ENCODE measurements at places on chromosomes 3 and 15. TPM values are rescaled to one million over a fixed set of nuclear protein-coding genes. Genes with fewer than 3 reads are reported as not detected.

MKRN3 gene
- total RNA-seq, result 0.32 TPM

GRCh38 chr3:181718369-181718768 lies 6.6 kb downstream of the SOX2 start:
- DNase-seq, result no peak

DNA sequence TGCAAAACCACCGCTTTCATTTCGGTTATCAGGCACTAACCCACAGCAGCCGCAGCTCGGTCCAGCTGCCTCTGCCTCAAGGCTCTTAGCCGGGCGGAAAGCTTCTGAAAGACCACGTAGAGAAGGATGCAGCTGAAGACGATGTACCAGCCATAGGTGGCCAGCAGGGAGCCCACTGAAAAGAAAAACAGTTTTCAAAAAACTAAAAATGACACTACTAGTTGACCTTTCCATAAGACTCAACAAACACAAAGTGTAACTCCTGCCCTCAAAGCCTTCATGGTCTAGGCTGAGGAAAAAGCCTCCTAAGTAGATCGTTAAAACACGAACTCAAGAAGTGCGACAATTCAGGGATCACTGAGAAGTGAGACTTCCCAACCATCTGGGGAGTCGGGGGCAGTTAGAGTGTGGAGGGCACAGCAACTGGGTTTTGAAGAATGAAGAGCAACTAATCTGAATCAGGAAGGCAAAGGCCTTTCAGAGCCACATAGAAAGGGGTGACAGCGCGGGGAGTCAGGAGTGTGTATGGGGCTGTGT lies 716 bp downstream of the SELENOS start:
- no peak for DNase-seq

CCR9 gene
- not detected for total RNA-seq

EFCC1 gene
- total RNA-seq, result 1.7 TPM

- DNase-seq, result no peak
Observed at GRCh38 chr3:21704796-21705195, 46.2 kb downstream of the ZNF385D start.

DNA sequence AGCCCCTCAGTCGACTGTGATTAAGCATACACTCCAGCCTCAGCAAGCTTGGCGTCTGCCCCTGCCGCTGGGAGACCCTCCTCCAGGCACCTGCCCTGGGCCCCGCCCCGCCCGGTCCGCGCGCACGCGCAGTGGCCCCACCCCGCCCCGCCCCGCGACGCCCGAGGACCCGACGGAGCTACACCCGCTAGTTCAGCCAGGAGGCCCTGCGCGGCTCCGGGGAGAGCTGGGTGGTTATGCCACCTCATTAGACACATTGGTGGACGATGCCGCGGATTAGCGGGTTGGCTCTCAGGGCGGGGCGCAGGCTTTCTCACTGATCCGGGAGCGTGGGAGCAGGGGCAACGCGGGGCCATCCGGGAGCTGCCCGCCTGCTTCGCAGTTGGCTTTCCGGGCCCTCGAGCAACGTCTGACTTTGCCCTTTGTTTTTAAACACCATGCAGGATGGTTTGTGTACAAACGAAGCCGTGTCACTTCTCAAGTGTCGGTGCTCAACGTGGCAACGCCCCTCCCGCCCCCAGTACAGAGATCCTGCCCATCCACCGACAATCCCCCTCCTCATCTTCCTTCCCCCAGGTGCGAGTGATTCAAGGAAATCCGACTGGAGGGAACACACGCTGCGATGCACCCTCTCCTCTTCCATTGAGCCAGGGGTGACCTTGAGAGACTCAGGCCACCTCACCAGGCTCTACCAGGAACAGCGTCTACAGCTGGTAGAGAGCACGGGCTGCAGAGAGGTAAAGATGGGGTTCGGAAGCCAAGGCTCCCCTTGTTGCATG lies 109.3 kb downstream of the SHQ1 start:
- no peak for DNase-seq

SLCO2A1 gene
- total RNA-seq, result 59.2 TPM

ZNF860 gene
- 0.16 TPM for total RNA-seq

DNA sequence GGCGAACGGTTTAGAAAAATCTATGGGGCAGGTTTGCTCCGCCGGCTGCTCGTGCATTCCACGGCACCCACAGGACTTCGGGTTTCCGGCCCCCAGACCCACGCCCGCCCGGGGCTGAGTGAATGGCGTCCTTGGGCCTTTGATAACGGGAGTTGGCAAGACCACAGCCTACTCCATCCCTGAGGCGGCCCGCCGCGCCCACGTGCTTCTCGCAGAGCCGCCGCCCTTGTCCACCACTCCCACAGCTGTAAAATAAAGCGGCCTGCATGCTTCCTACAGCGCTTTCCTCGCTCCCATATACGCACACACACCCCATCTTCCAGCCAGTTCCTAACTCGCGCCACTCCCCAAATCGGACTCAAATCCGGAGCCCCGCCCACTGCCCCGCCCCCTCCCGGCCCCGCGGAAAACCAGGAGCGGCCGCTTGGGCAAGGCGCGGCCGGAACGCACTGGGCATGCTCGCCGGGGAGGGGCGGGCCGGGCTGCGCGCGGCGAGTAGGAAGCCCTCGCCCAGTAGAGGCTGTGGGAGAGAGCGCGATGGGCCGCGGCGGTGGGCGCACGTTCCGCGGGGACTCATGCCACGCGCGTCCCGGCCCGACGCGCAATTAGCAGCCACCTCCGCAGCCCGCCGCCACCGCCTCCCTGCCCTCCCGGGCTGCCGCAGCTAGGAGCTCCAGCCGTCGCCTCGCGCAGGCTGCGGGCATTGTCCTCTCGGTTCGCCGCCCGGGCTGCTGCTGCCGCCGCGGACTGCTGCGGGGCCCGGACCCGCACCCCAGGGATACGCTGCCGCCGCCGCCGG lies at the start of gene RAP2B:
Gene RAP2B, plus strand, starts transcription at position 513 of the 799 bp plus-strand sequence. CDS start 468 bp downstream, outside the sequence.
- DNase-seq, result peak; percentile 99

EPM2AIP1 gene
- 22.1 TPM for total RNA-seq

- no peak for DNase-seq
Observed at GRCh38 chr3:178022599-178022998, 513.6 kb upstream of the KCNMB2 start.

- DNase-seq, result no peak
Observed at GRCh38 chr15:66498501-66499386, 1.2 kb upstream of the SNAPC5 start.

- DNase-seq, result no peak
Observed at GRCh38 chr3:2847062-2847841, 262.9 kb downstream of the IL5RA start.

ARPIN gene
- 14.4 TPM for total RNA-seq

GHSR gene
- not detected for total RNA-seq

ACAA1 gene
- total RNA-seq, result 86.8 TPM

- DNase-seq, result no peak
Observed at GRCh38 chr15:71352765-71353164, 237.5 kb downstream of the THSD4 start.

ZSCAN29 gene
- 14.0 TPM for total RNA-seq

DNA sequence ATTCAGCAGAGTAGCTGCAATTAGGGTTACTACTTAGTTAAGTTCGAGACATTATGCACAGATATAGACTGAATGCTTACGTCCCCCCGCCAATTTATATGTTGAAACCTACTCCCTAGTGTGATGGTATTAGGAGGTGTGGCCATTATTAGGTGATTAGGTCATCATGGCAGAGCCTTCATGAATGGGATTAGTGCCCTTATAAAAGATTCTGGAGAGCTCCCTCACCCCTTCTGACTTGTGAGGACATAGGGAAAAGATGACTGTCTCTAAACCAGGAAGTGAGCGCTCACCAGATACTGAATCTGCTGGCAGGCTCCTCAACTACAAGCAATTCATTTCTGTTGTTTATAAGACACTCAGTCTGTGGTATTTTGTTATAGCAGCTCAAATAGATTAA lies 25.6 kb upstream of the TEX9 start:
- DNase-seq, result no peak

DOCK3 gene
- total RNA-seq, result 6.1 TPM

GOLGA8N gene
- total RNA-seq, result 11.1 TPM

TMCO5A gene
- total RNA-seq, result not detected

DNA sequence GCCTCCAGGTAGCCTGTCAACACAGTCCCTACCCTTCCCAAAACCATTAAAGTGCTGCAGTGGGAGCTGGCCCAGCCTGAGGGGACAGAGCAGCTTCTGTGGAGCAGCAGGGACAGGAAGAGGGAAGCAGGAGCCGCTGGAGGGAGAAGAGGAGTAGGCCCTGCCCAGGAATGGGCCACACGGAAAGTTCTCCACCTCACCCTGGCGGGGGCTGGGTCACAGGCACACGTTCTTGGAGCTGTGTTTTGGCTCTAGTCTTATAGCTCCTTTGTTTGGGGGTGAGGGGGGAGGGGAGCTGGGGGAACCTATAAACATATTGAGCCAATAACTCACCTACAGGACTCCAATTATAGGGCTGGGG lies 508.6 kb downstream of the SHQ1 start:
- no peak for DNase-seq

- DNase-seq, result peak; percentile 50
Observed at GRCh38 chr3:194275291-194275690, 75.8 kb downstream of the CPN2 start.

C3orf70 gene
- 2.2 TPM for total RNA-seq

NCK1 gene
- 22.1 TPM for total RNA-seq

- DNase-seq, result no peak
Observed at GRCh38 chr15:100254691-100255090, 87.1 kb downstream of the ADAMTS17 start.

HMCES gene
- total RNA-seq, result 32.9 TPM

DNA sequence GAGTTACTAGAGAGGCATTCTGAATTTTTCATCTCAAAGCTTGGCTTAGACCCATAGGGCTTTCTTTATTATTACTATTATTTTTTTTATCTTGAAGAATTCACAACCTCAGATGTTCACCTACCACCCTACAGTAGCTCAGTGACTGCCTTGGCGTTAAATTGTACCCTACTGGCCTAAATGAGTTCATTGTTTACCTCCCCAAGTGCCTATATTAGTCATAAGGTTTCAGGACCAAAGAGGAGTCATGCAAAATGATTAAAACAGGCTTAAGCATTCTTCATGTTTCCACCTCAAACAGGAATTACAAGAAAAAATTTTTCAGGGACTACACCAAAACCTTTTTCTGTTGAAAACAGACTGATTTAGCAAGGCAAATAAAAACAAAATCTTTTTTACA lies 751.5 kb downstream of the SQOR start:
- no peak for DNase-seq

SFMBT1 gene
- total RNA-seq, result 14.7 TPM

DNA sequence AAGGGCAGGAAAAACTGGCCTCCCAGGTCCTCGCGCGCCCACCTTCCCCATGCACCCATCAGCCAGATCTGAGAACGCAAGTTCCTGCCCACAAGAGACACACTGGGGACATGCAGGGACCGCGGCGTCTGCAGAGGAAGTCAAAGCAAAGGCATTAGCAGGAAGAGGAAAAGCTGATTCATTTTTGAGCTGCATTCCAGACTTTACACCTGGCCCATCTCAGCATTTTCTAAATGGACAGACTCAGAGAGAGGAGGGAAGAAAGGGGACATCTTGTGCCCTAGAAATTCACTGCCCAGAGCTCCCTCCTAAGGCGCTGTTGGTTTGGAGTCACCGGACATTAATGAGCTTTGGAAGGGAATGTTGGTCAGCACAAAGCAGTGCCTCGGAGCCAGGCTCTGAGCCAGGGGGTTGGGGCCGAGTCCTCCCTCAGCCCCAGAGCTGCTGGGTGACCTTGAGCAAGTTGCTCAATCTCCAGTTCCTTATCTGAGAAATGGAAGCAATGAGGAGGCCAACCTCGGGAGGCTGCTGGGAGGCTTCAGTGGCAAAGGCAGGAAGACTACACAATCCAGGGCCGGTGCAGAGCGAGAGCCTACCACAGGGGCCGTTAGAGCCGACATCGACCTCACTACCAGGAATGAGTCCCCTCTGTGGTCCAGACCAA lies 150.5 kb upstream of the IQSEC1 start:
- DNase-seq, result no peak

GRCh38 chr3:25084016-25084415 lies 344.0 kb upstream of the RARB start:
- DNase-seq, result no peak

PYGO1 gene
- 3.1 TPM for total RNA-seq

- no peak for DNase-seq
Observed at GRCh38 chr15:50064673-50065072, 54.4 kb downstream of the ATP8B4 start.

DNA sequence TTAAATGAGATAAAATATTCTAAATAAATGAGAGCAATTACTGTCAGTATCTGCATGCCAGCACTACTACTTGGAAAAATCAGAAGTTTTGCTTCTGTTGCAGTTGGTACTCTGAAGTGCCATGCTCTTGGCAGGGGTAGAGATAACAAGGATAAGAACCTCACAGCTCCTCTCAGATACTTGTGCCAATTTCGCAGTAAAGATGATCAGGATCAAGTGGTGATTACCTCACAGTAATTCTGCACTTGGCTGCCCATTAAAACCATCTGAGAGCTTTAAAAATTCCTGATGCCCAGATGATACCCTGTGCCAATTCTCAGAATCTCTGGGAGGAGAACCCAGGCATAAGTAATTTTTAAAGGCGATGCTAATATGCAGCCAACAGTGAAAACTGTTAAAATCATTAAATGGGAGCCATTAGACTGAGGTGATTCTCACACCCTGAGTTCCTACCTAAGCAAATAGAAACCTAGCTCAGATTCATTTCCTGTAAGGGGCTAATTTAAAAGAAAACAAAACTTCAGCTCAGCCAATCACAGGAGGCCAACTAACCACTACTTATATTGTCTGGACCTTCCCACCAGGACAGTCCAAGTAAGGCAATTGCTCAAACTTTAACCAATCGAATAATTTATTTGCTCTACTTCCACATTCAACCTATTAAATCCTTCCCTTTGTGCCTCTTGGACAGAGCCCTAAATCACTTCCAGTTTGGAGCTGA lies 171.2 kb downstream of the KCNMB2 start:
- DNase-seq, result no peak

DNA sequence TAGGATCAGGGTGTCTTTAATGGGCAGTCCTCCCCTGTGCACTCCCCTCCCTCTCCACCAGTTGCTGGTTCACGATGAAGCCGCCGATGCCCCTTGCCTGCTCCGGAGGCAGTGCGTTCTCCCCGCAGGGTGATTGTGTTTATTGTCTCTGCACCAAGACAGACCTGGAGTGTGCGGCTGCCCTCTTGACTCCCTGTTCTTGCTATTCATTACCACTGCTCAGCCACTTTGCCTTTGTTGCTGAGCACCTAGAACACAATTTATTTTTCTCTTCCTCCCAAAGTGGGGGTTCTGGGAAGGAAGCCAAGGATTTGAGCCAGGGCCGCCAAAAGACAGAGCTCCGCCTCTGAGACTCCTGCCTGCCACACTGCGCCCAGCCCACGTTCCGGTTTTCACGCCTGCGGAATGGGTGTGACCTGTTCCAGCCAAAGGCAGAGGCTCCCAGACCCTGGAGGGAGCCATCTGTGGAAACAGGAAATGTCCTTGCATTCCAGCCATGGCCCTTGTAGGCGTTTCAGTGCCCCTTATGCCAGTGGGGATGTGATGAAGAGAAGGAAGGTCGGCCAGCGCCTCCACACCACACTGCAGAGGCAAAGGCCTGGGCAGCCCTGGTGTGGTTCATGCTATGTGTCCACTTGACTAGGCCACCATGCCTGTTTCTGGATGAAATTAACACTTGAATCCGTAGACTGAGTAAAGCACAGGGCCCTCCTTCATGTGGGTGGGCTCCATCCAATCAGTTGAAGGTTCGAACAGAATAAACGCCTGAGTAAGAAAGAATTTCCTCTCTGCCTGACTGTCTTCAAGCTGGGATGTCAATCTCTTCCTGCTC lies 85.8 kb downstream of the HMG20A start:
- peak; percentile 91 for DNase-seq

KNG1 gene
- total RNA-seq, result not detected

RPL29 gene
- 466 TPM for total RNA-seq
